SK-N-MC (cell line): ENCODE measurements at places on chromosomes 3 and 15.

GRCh38 chr3:10417847-10418246 lies 87.5 kb downstream of the ATP2B2 start:
- no peak for DNase-seq

DNA sequence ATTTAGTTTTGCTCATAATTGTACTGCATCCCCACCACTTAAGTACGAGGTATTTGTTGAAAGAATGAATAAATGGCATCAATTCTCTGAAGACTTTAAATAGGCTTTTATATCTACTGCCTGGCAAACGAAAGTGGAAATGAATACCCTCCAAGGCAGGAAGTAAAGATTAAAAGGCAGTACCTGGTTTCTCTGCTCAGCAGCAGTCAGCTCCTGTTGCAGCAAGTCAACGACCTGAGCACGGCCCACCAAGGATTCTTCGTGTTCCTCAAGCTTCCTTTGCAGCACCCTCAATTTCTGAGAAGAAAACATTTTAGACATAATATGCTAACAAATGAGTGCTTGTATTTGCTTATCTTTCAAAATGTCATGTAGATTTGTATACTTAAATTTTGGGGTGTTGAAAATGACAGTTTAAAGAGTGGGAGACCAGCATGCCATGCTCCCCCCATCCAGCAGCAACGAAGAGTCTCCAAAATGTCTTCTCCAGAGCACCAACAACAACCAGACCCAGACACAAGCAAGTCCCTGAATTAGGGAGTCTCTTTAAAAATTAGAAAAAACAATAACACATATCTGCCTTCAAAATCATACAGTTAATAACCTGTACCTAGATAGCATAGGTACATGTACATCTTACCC lies 31.2 kb downstream of the GOLGB1 start:
- DNase-seq, result no peak

GRCh38 chr15:64182859-64183370 lies 20.1 kb upstream of the PPIB start:
- DNase-seq, result no peak

GRCh38 chr15:70187331-70187730 lies 89.6 kb upstream of the TLE3 start:
- no peak for DNase-seq

GRCh38 chr15:83210619-83211018 lies 3.0 kb upstream of the HDGFL3 start:
- no peak for DNase-seq

- no peak for DNase-seq
These were observed 4.9 kb upstream of the TJP1 start for GRCh38 chr15:29826908-29827820.

DNA sequence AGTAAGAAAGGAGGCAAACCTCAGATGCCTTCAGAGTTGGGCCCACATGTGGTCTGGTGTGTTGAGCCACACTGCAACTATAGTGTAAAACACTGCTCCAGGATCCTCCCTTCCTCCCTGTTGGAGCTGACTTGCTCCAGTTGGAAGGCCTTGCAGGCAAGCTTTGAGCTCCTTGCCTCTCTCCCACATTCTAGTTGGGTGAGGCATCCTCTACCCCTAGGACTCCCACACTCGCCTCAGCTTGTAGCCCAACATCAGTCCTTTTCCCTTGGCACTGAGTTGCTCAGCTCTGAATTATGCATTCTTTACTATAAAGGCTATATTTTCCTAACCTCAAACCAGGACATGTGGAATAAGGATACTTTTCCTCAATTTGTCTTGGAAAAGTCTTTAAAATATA lies 143.9 kb downstream of the NECTIN3 start:
- no peak for DNase-seq

DNA sequence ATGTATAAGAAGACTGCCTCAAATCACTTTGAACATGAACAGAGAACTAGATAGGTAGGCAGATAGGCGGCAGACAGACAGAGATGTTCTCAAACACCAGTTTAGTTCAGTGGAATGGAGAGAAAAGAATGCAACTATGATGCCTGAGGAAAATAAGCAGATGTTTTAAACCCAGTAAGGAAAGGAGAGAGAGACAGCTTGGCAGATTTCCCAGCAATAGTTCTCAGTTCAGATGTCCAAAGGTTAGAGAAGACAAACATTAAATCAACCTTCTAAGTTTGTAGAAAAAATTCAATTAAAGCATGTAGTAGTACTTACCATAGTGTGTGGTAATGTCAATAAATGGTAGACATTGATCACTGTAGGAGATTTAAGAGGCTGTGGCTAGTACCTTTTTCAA lies 209.6 kb upstream of the PFN2 start:
- DNase-seq, result peak; percentile 32

GRCh38 chr3:126665959-126666657 lies 11.2 kb upstream of the TXNRD3 start:
- DNase-seq, result no peak

- DNase-seq, result no peak
These were observed 16.0 kb downstream of the GOLGA8S start for GRCh38 chr15:23370578-23370977.

DNA sequence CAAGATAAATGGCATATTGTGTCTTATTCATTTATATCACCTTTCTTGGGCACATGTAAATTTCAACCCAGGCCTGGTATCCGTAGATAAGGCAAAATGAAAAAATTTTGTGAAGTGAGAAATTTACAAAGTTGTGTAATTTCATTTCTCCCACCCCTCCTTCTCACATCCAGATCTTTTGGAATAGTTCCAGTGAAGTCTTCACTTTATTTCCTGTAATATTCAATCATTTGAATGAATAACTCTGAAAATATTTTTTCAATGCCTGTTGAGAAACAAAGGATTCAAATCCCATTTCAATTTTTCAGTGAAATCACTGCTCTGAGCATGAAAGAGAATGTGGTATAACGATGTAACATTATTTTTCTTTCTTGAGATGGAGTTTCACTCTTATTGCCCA lies 53.4 kb downstream of the BTLA start:
- no peak for DNase-seq
